Stimulated activated naive CD8-positive, alpha-beta T cell treated with anti-CD3 and anti-CD28 coated beads, Interleukin-15, amount 100 ng/mL, for 72 hours (primary cell): ENCODE measurements at places on chromosomes 4 and X.

DNA sequence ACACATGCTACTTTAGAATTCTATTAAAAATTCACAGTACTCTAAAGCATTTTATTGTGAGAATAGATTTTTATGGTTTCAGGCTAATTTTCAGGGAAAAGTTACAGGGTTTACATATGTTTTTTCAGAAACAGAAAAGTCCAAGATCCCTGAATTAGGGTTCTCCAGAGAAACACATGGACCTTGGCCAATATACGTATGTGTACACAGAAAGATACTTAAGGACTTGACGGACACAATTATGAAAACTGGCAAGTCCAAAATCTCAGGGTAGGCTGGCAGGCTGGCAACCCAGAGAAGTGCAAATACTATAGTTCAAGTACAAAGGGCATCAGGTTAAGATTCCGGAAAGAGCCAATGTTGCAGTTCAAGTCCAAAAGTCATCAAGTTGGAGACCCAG is 1897.8 kb upstream of the PCDH10 start:
- DNase-seq, result no peak

- no peak for DNase-seq
Observed at GRCh38 chr4:147516133-147516532, 35.2 kb downstream of the EDNRA start.

GRCh38 chrX:40064055-40064597 is 33.6 kb downstream of the BCOR start:
- no peak for DNase-seq

DNA sequence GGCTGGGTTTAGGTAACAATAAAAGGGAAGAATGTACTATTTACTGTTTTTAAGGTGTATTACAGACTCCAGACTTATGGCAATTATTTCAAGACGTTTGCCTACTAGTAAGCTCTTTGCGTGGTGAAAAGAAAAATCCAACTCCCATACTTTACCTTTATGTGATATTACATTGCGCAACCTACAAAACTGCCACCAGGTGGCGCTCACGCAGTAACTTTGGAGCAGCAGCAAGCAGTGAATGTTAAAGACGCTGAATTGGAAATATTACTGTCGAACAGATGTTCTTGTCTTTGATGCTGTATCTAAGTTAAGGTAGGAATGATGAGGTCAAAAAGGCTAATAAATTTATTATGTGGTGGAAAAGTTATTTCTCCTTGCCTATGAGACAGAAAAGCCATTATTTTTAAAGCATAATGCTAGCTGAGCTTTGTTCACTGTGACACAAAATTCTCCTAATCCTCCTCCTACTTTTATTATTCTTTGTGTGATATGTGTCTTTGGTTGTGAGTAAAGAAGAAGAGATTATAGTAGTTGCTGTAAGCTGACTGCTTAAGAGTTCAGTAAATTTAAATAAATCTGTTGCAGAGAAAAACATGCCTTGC is 1099.8 kb upstream of the TENM3 start:
- DNase-seq, result peak; percentile 48

GRCh38 chr4:188455062-188455752 is 316.0 kb downstream of the TRIML1 start:
- no peak for DNase-seq

DNA sequence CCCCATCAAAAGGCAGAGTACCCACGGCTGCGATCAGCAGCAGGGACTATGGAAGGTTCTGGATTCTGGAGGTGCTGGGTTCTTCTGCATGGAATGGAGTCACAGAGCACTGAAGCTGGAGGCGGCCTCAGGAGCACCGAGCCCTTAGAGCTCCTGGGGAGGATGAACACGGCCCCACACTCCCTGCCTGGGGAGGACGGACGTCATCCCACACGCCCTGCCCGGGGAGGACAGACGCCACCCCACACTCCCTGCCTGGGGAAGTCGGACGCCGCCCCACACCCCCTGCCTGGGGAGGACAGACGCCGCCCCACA is 9.9 kb downstream of the LRPAP1 start:
- DNase-seq, result no peak

GRCh38 chr4:3176367-3177229 is 72.4 kb upstream of the MSANTD1 start:
- DNase-seq, result no peak

GRCh38 chr4:55768291-55768690 is 51.3 kb upstream of the EXOC1L start:
- no peak for DNase-seq

GRCh38 chrX:149898554-149898953 is 17.6 kb downstream of the MAGEA8 start:
- DNase-seq, result no peak

GRCh38 chr4:76459291-76459723 is 24.3 kb downstream of the SHROOM3 start:
- DNase-seq, result no peak

DNA sequence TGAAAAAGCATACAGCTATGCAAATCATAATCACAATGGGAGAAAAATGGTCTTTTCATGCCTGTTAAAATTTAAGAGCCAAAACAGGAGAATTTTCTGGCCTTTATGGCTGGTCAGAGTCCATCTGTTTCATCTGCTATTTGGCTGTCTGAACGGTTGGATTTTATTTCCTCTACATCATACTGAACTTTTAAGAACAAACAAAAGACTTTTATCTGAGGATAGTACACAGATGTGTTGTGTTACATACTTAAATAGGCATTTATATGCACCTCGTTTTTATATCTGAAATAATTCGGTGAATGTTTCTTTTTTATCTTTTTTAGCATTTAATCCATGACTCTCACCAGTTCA is 18.0 kb upstream of the WWC2 start:
- no peak for DNase-seq

DNA sequence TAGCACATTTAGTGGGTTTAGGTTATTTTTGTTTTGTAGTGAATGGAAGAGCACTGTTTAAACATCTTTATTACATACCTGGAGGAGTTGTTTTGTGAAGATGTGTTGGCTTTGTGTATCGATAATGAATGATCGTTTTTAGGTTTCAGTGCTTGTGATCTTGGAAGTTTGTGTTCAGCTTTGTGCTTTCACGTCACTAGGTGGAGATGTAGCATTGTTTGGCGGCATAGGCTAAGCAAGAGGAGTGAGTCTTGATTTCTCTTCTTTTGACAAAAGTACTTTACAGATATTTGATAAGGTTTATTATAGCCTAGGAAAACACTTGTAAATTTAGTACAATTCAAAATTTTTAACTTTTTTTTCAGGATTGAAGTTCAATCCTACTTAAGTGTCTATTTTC is 50.4 kb downstream of the PDK3 start:
- no peak for DNase-seq

GRCh38 chrX:68443155-68443868 is 10.0 kb upstream of the OPHN1 start:
- DNase-seq, result peak; percentile 39

DNA sequence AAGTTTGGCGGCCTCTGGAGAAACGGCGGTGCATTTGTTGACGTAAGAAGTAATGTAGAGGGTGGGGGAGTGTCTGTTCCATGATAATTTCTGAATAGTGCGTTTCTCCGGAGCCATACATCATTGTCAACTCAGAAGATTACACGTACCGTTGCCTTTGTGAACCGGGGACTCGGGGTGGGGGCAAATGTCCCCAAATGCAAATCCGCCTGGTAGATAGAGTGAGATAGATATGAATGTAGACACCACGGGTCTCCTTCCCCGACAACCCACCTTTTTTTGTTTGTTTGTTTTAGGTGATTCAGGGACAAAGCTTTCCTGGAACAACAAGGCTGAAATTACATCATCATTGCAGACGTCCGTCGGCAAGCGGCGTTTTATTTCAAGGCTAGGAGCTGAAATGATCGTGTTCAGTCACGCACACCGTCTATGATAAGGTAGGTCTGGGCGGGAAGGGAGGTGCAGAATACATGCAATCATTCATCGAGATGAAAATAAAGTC is 96.0 kb upstream of the PPP2R3B start:
- no peak for DNase-seq

DNA sequence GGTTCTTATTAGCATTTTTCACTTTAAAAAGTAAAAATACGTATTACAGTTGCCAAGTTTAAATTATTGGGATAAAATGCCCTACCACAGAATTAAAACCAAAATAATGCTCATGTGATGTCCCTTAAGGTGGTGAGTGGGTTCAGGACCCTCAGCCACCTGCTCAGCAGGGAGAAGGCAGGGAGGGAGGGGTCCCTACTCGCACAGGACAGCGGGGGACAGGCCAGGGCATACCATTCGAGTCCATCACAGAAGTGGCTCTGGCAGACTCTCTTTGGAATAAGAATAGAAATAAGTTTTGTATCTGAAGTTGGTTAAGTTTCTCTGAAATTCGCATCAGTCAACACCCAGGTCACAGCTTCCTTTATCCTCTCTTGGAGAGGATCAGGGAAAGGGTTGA is 37.7 kb downstream of the NOP14 start:
- no peak for DNase-seq

DNA sequence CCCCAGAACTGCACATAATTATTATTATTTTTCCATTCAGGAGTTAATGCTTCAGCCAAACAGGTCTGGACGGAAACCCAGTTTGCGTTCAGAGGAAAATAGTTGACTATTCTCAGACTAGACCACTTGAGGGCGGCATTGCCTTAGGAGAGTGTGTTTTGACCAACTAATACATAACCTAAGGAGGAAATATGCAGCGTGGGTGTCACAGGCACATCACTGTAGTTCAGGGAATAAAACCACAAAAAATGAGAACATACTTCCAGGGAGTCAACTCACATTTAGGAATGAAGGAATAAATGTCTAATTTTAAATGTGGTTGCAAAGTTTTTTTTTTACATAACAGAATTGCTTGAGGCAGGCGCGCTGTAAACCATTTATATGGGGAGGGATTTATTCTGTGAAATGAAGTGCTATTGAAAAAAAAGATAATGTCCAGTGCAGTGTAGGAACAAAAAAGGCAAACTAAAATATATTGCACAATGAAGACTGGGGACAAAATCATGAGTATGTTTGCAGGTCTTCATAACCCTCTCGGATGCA is 93.3 kb downstream of the SYNPO2 start:
- peak; percentile 44 for DNase-seq

- no peak for DNase-seq
Observed at GRCh38 chr4:26081795-26082498, 167.9 kb downstream of the SMIM20 start.

GRCh38 chr4:47499700-47500099 is 14.6 kb downstream of the ATP10D start:
- DNase-seq, result no peak

- no peak for DNase-seq
Observed at GRCh38 chr4:137378821-137379220, 153.5 kb downstream of the PCDH18 start.

DNA sequence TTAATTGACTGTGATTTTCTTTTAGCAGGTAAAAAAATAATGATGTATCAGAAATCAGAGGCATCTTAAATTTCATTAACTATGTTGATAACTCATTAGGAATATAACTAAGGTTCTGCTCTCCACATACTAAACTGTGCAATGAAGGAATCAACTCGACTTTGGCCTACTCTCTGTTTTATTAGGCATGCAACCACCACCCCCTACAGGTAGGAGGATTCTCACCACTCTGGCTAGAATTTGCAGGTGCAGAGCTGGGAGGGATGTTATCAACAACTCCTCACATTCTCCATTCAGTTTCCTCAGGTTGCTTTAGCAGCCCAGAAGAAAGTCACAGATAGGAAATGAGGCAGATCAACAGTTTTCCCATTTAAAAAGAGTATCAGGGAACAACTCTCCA is 160.1 kb downstream of the COX18 start:
- DNase-seq, result no peak

- DNase-seq, result no peak
Observed at GRCh38 chr4:8314691-8315255, 45.2 kb downstream of the HTRA3 start.

DNA sequence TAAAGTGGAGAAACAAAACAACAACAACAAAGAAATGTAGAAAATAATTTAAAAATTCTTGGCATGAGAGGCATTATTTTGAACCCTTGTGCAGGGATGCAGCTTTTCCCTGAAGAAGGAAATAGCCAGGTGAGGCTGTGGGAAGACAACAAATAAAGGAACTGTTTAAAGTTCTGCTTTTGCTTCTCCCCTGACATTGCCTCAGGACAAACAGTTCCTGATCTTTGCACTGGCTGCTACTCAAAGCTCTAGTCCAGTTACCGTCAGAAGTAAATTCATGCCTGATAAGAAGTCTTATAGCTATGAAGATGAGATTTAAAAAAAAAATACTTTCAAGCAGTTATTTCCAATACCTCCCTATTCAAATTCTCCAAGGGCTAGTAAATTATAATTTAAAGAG is 233.8 kb downstream of the IL15 start:
- DNase-seq, result no peak

DNA sequence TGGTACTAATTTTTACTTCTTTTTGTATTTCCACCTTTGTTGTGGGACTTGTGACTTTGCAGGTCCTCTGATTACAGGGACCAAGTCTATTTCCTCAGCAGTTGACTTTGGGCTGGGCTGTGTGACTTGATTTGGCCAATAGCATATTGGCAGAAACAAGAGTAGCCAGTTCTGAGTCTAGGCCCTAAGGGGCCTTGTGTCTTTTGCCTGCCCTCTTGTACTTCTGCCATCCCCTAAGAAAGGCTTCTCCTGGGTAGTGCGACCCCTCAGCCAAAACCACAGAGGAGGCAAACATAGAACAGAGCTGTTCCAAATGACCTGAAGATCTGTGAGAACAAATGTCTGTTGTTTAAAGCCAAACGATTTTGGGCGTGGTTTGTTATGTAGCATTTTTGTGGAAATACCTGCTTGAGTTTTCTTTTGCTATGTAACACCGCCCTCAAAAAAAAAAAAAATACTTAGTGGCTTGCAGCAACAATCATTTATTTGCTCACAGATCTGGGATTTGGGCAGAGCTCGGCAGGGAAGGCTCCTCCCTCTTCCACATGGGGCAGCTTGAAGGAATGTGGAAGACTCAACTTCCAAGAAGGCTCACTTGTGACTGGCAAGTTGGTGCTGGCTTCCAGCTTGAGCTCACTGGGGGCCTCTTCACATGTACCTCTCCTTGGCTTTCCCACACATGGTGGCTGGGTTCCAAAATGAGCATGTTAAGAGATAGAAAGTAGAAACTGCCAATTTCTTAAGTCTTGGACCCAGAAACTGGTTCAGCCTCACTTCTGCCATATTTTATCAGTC is 423.0 kb upstream of the CNKSR2 start:
- no peak for DNase-seq

GRCh38 chr4:137961051-137961438 is 281.1 kb downstream of the SLC7A11 start:
- no peak for DNase-seq

DNA sequence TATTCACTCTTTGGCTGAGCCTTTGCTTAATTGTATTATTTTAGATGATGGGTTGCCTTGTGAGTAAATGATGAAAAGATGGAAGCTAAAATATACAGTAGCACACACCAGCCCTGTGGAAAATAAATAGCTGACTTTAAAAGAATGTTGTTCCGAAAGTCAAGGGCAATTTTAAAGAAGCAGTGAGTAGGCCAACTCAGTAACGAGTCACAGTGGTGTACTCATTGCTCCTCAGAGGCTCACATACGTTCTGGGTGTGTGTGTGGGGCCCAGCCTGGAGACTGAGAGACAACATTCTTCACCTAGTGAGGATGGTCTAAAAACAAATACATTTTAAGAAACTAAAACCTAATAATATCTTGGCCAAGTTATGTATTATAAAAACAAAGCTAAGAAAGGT is 640.3 kb downstream of the TRIML1 start:
- no peak for DNase-seq
